Hippocampal formation (tissue), 2 donors: ENCODE measurements at places on chromosomes 7 and 10.
A peak's percentile ranks its signal among the peaks of the same experiment; 100 is the strongest.

DNA sequence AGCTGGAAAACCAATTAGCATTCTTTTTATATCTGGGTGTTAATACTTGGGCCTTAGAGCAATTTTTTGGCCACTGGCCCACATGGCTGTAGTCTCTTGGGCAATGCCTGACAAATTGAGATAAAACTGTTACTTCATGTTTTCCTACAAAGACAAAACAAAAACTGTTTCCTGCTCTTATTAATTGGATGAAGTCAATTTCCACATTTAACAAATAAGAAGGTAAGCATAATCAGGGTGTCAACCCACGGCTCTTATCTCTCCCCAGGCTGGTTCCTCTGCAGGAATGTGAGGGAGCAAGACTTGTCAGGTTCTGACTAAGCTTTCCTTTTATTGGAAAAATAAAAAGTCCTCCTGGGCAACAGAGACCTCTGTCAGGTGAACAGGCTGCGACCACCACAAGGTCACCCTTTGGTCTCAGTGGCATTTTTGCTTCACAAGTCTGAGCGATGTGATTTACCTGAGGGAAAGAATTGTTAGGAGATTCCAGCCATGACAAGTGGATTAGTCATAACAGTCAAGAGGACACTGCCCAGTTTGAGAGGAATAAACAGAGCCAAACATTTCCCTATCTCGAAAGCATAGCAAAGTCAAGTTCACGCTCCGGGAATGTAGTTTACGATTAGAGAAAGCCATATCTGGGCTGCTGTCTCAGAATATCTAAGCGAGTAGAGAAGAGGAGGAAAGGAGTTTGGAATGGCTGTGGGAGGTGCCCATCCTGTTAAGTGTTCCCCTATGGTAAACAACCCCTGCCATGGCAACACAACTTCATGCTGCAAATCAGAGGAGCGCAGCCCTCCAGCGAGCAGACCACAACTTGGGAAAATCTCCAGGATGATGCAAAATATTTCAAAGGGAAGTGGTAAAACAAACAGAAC, 144.4 kb downstream of the TES start:
- DNase-seq: no peak

DNA sequence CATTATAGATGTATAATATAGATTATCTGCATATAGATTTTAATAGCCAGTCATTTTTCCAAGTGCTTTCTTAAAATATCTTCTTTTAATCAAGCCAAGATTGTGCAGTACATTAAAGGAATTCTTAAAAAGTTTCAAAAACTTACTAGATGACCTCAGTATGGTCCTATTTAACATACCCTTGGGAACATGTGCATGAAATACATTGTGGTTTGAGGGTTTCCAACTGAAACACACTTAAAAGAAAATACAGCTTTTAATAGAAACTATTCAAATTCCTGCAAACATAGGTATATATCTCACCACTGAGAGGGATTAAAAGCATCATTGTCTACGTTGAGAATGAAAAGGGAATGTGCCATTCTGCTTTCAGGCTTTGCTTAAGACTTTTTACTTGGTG, 364.9 kb downstream of the SUGCT start:
- no peak for DNase-seq

- no peak for DNase-seq
Observed at GRCh38 chr10:73785721-73786511, 510 bp downstream of the ZSWIM8 start.

GRCh38 chr7:100358027-100358856, at the start of gene PILRB:
PILRB (plus strand) TSS chr7:100358117; CDS start chr7:100358303, 186 bp downstream.
- no peak for DNase-seq

DNA sequence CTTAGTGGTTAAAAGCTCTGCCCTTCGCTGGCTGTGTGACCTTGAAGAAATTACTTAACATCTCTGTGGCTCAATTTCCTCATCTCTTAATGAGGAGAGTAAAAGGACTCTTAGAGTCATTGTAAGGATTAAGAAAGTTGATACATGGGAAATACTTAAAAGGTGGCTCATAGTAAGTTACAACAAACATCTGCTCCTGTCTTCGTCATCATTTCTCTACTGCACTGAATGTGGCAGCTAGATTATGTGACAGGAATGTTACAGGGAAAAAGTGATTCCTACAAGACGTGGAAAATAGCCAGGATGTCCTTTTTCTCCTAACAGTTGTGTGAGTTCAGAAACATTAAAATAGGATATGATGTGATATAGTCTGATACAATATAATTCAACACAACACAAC, 184.7 kb downstream of the FRMD4A start:
- no peak for DNase-seq

DNA sequence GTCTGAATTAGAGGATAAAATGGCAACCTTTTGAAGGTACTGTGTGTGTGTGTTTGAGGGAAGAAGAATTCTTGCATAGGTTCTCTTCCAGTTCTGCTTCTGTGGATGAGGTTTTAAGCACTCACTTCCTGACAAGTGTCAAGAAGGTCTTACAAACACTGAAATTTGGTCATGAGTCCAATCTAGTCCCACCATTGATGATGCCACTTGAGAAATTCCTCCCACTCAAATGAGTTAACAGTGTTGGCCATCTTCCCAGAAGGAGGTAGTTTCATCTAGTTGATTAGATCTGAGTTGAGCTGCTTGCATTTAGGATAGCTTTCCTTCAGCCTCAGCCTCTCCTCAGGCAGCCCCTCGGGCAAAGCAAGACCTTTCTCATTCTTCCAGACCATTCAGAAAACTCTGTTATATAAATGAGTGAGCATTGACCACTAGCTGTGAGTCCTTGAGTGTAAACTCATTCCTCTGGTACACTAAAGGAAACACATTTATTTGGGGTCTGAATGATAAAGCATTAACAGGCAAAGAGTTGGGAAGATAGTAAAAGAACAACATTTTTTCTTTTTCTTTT, 189.5 kb downstream of the TRIL start:
- DNase-seq: no peak

DNA sequence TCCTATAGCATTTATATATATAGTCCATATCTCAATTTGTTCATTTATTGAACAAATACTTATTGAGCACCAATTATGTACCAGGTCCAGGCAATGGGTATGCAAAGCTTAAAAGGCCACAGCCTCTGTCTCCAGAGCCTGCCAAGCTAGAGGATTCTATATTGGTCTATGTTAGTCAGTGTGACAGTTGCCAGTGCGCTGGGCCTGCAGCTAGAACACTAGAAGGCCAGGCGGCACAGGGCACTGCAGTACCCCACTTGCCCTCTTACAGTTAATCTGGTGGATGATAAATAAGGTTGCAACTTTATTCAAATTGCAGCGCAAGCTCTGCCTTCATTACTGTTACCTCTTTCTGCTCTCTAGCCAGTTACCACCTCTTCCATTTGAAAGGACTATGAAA, 68.8 kb downstream of the PPP1R3C start:
- no peak for DNase-seq

- DNase-seq: no peak
Observed at GRCh38 chr7:104096683-104097082, 107.2 kb upstream of the RELN start.

GRCh38 chr7:41592794-41593193, 110.1 kb downstream of the INHBA start:
- DNase-seq: no peak

DNA sequence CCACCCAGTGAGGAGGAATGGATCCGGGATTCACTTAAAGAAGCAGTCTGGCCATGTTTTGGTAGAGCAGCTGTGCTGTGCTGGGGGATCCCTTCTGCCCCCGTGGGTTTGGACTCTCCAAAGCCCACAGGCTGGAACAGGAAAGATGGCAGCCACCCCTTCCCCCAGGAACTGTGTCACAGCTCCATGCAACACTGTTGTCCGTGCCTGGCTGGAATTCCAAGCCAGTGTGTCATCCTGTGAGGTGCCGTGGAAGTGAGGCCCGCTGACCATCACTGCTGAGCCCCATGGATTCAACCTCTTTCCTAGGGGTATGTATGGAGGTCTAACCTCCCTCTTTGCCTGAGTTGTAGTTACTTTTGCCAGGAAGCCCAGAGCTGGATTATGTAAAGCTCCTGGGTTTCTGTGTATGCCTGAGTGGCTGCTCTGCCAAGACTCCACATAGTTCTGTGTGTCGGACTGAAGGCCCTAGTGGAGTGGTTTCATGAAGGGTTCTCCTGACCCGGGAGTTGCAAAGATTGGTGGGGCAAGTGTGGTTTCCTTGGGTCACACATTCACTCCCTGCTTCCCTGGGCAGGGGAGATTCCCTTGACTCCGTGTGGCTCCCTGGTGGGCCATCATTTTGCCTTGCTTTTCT, 35.1 kb upstream of the PCGF5 start:
- DNase-seq: no peak

GRCh38 chr7:43119371-43120075, 7.1 kb downstream of the HECW1 start:
- DNase-seq: no peak

GRCh38 chr7:101169838-101170551, 4.6 kb upstream of the VGF start:
- peak; percentile 47 for DNase-seq

DNA sequence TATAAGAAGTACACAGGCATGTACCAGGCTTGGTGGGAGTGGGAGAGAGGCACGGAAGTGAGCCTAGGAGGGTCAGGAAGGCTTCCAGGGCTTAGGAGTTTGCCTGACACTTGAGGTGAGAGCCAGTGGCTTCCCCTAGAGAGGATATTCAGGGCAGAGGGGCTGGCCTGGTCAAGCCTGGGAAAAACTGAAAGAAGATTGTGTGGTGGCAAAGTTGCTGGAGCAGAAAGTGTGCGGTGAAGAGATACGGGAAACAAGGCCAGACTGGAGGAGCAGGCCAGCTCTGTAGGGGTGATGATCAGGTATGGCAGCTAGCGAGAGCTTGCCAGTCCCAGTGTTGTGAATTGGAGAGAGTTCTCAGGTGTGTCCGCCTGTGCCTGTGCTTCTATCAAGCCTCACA, 129.9 kb downstream of the CCNY start:
- no peak for DNase-seq

GRCh38 chr7:139557857-139558581, 34.5 kb downstream of the CLEC2L start:
- DNase-seq: no peak

DNA sequence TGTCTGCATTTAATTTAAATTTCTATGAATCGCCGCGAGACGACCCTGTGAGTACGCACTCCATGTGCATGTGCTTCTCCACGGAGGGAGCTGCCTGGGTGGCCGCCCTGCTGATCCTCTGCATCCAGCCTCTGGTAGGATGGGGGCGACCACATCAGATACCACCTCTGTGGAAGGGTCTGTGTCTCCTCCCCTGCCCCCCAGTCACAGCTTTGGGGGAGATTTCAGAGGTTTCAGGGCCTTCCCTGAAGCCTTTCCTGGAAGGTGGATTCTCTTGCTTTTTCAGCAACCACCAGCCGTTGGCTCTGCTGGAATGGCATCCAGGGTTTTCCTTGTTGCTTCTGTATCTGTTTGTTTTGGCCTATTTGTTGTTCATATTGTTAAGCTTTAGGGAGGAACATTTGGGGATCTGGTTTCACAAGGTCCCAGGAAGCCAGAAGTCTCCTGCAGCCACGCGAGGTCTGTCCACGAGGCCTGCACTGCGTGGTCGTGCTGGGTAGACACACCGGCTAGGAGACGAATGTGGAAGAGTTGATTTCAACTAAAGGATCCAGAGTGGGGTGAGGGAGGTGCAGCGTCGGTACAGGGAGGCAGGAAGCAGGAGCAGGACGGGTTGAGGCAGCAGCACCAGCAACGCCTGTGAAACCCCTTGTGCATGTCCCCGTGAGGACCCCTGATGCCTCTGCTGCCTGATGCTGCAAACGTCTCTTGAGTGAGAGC, 329.1 kb downstream of the PTPRN2 start:
- DNase-seq: no peak

DNA sequence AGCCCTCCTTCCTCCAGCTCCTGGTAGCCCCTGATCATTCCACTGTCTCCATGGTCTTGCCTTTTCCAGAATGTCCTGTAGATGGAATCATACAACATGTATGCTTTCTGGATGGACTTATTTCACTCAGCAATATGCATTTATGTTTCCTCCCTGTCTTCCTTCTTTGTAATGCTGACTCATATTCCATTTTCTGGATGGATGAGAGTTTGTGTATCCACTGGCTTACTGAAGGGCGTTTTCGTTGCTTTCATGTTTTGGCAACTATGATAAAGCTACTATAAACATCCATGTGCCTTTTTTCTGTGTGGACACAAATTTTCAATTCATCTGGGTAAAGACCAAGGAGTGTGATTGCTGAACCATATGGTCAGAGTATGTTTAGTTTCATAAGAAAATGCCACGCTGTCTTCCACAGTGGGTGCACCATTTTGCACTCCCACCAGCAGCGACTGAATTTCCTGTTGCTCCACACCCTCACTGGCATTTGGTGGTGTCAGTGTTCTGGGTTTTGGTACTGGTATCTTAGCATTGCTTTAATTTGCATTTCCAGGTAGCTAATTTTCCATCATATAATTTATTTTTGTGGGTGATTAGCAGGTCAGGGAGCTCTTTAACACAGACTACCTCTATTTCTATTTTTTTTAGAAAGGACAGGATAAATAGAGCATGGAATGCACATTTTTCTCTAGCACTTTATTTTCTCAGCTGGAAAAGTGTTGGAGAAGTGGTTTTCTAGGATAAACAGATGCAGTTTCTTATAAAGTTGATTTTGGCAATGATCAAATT, 252.2 kb downstream of the WDR37 start:
- no peak for DNase-seq

- DNase-seq: no peak
Observed at GRCh38 chr7:132150711-132151110, 425.6 kb downstream of the PLXNA4 start.

DNA sequence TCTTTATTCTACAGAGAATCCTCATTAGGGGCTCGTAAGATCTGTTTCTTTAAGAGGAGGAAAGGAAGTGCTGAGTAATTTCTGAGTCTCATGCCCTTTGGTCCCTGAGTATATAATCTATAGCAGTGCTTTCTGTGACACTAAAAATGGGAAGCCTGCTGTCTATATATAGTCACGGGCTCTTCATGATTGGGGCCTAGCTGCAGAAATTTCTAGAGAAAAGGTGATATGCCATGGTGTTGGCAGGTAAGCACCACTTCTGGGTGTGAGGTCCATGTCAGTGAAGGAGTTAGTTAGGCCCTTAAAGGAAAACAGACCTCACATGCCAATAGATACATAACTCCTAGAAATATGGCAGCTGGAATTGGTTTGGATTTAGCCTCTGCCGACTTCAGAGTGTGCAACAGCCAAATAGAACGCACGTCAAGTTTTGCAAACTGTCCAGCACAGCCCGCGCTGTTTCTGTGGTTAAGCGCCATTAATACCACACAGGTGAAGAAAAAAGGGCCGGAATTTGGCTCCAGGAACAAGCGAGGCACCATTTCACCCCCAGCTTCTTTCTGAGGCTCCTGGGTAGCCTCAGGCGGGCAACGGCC, 123.2 kb downstream of the TACC2 start:
- DNase-seq: no peak

DNA sequence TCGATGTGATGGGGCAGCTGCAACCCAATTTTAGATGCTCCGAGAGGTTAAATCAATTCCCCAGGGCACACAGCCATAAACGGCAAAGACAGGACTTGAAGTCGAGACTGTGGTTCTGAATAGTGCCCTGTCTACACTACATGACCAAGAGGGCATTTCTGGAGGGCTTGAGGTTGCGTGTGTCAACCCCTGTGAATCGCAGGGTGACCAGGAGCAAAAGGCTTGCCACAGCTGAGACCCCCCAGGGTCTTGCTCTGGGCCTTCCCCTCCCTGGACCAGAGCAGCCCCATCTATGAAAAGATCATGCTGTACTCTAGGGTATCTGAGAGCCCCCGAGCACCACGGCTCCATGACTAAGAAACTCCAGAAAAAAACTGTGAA, 26.8 kb upstream of the RASGEF1A start:
- DNase-seq: no peak
